ENCODE measurements at places on chromosomes 1 and 21. TPM values are rescaled to one million over a fixed set of nuclear protein-coding genes. Genes with fewer than 3 reads are reported as not detected.

DNA sequence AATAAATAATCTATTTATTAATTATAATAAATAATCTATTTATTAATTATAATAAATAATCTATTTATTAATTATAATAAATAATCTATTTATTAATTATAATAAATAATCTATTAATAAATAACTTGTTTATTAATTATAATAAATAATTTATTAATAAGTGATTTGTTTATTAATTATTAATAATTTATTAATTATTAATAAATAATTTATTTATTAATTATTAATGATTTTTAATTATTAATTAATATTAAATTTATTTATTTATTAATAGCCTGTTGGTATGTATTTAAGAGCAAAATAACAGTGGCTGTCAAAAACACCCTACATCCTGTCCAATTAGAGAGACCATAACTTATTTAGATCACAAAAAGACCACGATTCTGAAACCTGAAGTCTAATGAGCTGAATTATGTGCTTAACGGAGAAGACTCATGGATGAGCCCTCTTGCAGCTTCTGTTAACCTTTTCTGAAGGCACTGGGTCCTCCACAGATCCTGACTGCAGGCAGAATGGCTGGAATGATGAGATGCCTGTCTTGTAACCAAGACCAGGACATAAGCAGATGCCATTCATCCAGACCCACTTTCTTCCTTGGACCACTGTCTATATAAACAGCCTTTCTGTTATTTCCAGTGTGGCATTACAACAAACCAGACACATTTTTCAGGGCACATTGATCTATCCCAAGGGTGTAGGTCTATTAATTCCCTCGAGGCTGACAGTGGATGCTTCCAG lies 134.2 kb downstream of the SETD4 start:
- no peak for DNase-seq

DNA sequence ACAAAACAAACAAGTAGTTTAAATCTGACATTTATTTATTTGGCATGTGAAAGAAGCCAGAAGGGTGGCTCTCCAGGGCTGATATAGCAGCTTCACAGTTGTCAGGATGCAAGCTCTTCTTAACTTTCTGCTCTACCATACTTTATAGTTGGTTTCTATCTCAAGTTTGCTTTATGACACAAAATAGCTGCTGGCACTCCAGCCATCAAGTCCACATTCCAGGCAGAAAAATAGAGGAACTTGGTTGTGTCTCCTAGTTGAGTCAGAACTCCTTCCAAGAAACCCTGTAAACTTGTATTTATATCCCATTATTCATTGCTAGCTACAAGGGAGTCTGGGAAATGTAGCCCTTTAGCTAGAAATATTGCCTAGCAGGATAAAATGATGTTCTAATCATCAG lies 24.0 kb upstream of the STUM start:
- no peak for DNase-seq

- DNase-seq = peak; percentile 99
Measured at GRCh38 chr1:7401814-7402547, 369.1 kb upstream of the VAMP3 start.

GRCh38 chr1:110667776-110668175 lies 7.0 kb downstream of the KCNA3 start:
- no peak for DNase-seq

DNA sequence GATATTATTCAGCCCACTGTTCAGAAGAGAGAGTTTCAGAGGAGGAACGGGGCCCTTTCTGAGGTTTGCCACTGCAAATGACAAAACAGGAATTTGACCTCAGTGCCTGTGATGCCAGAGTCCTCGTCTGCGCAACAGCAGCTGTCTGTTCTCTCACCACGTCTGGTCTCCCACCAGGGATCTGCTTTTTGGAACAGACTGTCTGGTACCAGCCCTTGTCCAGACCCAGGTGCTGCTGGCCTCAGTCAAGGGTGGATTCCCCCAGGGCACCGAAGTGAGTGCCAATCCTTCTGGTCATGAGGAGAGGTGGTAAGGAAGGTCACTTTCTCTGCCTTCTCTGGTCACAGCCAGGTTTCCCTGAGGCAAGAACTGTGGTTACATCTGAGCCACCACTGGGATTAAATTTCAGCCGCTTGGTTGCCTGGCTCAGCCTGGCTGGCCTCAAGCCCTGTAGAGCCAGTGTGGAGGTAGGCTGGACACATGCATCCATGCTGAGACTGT lies 2.3 kb upstream of the BCAN start:
- no peak for DNase-seq

GRCh38 chr1:240962086-240962485 lies 350.1 kb upstream of the GREM2 start:
- no peak for DNase-seq

- no peak for DNase-seq
Measured at GRCh38 chr1:244839656-244840055, 4.2 kb downstream of the COX20 start.

DNA sequence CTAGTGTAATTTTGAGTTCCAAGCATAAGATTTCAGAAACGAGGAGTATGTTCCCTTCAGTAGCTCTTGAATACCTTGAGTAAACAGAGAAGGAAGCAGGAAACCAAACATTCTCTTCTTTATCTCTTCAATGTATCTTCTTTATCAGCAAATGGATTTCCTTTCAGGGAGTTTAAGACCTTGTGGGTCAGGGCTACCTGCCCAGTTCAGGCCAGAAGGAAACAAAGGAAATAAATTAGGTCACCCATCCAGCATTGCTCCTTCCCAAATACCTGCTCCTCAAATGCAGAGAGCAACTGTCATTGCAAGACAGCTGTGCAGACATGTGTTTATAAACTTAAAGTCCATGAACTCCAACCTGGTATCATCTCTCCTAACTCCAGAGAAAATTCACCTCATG lies 130.1 kb upstream of the SOD1 start:
- DNase-seq = no peak

- peak; percentile 26 for DNase-seq
Measured at GRCh38 chr1:213120386-213120785, 69.3 kb downstream of the RPS6KC1 start.

DNA sequence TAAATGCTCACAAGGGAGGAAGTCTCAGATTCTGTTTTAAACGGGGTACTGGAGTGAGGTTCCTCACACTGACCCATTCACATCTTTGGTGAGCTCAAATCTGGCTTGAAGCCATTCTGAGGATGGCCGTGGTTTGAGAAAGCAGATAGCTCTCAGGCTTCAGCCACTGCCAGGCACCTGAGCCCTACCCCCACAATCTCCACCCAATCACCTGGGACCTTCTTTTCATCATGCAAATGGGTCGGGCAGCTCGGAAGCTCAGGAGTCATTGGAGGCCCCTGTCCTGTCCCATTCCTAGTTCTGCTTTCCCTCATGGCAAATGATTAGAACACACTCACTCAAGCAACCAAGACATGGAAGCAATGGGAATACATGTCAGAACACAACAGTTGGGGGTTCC lies 141.4 kb upstream of the ETS2 start:
- no peak for DNase-seq

GRCh38 chr1:232873931-232874330 lies 68.7 kb downstream of the MAP10 start:
- no peak for DNase-seq

DNA sequence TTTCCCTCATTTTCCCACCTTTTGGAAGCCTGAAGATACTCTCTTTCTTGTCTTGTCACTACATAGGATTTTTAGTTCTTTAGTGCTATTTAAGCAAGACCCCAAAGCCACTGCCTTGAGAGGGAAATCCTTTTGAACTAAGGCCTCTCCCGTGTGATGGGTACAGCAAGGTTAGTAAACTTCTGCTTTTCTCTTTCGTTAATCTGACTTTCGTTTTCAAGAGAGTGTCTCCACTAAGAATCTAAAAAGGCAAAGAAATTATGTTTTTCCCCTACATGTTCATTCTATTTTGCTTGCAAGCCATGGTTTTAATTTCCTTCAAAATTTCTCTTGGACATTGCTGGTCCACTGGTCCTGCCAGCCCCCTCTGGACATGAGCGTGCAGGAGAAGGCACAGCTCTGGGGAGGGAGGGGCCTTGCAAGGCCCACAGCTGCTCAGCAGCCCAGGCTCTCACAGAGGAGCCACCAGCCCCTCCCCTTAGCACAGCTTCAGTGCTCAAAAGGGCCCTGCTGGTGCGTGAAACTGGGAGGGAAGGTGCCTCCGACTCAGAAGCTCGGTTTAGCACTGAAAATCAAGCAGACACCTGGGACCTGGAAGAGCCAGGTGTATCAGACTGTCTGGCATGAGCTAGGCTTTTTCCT lies 210.9 kb upstream of the GALNT2 start:
- peak; percentile 11 for DNase-seq

GRCh38 chr1:147794570-147794969 lies 34.2 kb upstream of the GJA5 start:
- DNase-seq = no peak

DNA sequence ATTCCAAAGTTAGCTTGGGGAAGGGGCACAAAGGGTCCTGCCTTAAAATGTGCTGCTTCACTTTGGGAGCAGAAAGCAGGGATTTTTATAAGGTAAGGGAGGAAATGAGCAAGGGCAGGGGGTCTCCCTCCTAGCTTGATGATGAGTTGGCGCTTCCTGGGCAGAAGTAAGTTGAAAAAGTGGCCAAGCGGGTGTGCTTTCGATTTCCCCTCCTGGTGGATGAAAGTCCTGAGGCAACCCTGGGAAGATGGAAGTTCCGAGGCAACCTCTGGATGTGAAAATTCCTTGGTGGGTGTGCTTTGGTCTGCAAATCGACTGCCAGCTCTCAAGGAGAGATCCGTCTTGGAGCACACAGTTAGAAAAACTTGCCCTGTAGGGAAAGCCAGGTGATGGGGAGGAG lies 41.7 kb upstream of the CD2 start:
- no peak for DNase-seq

- DNase-seq = peak; percentile 67
Measured at GRCh38 chr1:171801487-171801891, 20.0 kb downstream of the METTL13 start.

DNA sequence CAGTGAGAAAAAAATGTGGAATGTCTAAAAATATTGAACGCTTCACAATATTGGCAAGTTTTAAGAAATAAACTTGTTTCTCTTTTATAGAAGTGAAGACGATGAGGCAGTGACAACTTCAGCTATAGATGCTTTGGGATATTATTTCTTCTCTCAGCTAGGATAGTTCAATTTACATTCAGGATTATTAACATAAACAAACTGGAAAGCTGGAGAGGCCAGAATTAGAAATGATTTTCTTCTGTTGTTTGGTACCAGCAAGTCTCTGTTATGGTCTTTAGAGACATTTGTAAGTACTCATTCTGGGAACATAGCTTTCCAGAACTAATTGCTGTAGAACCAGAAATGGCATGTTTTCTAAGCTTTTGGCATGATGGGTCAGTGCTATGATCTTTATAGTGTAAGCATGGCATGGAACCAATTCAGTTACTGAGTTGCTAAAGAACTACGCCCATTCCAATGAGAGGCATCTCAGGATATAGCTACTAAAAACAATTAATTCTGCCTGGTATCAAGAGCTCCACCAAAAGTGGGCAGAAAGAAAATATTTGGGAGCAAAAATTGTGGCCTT lies 599.5 kb upstream of the B3GALT2 start:
- DNase-seq = no peak

DNA sequence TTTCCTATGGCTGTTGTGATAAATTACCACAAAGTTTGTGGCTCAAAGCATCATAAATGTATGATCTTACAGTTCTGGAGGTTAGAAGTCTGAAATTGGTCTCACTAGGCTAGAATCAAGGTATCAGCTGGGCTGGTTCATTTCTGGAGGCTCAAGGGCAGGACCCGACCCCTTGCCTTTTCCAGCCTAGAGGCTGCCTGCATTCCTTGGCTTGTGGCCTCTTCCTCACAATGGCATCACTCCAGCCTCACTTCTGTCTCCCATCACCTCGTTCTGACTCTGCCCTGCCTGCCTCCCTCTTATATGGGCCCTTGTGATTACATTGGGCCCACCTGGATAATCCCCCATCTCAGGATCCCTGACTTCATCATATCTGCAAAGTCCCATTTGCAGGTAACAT lies 8.0 kb downstream of the COQ8A start:
- no peak for DNase-seq

- DNase-seq = peak; percentile 35
Measured at GRCh38 chr1:23451441-23451840, 26.9 kb upstream of the TCEA3 start.

DNA sequence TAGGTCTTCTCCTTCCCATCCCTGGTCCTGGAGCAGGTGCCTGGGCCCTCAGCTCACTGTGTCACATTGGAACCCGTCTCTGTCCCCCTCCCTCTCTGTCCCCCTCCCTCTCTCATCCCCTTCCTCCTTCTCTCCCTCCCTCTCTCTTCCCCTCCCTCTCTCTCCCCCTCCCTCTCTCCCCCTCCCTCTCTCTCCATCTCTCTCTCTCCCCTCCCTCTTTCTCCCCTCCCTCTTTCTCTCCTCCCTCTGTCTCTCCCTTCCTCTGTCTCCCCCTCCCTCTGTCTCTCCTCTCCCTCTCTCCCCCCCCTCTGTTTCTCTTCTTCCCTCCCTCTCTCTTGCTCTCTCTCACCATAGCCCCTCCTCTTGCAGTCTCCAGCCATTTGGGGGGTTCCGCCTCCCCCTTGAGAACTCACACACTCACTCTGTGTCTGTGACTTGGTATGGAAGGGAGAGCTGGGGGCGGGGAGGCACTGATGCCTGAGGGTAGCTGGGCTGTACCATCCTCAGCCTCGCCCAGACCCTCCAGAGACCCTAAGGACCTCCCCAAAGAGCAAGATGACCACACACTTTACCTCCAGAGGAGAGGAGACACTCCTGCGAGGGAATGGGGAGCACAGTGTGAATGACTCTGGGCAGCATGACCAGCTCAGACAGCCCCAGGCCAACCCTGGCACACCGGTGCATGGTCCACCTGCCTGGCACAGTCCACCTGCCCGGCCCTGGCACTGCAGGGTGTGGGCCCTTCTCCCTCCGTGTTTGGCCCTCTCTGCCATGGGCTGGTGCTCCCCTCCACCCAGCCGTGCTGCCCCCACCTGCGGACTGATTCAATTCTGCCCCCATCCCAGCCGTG lies 102.8 kb upstream of the ARHGEF16 start:
- DNase-seq = no peak

OR2T6 gene
- total RNA-seq = not detected

PUM1 gene
- total RNA-seq = 63.4 TPM

ANKRD34A gene
- total RNA-seq = 0.25 TPM

NKAIN1 gene
- not detected for total RNA-seq
